ENCODE measurements at places on chromosomes 6 and 20.

DNA sequence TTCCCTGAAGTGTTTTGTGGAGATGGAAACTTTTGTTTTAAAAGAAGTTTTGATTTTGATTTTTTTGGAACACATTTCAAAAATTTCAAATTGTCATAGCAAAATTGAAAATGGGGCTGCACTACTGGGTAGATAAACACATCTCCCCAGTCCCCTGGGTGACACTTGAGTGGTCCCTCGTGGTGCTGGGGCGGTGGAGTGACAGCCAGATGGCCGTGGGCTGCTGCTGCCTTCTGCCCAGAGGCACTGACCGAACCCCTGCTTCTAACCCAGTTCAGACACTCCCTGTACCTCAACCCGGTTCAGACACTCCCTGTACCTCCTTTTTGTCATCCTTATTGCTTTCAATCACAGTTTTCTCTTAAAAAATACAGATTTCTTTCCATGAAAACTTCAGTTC lies 69.9 kb upstream of the SYNJ2 start:
- DNase-seq: no peak

DNA sequence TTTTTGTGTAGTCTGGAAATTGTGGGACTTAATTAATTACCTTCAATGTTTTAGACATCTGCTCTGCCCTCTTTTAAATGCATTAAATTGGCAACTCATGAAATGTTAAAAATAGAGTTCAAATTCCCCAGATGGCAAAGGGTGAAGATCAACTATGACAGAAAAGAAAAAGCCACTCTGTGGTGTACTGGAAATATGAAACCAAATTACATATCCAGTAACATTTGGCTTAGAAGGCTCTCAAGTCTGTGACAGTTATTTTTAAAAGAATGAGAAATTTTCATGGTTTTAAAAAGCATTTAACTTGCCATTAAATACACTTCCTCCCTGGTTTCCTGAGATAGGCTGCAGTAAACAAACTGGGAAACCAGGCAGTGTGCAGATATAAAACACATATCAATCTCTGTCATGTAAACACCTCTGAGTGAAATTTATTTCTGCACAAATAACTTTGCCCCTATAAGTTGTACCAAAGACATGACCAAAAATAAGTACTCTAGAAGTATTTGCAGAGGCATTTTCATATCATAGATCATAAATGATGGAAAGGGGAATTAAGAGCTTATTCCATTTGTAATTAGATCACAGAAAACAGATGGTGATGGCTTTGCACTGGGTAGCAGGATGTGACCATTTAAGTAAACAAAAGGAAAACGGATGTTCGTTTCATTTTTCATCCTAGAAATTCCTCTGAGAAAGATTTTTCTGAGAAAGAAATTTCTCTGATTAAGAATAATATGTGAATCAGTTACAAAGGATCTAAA lies 360.1 kb downstream of the SAMD5 start:
- DNase-seq: no peak

DNA sequence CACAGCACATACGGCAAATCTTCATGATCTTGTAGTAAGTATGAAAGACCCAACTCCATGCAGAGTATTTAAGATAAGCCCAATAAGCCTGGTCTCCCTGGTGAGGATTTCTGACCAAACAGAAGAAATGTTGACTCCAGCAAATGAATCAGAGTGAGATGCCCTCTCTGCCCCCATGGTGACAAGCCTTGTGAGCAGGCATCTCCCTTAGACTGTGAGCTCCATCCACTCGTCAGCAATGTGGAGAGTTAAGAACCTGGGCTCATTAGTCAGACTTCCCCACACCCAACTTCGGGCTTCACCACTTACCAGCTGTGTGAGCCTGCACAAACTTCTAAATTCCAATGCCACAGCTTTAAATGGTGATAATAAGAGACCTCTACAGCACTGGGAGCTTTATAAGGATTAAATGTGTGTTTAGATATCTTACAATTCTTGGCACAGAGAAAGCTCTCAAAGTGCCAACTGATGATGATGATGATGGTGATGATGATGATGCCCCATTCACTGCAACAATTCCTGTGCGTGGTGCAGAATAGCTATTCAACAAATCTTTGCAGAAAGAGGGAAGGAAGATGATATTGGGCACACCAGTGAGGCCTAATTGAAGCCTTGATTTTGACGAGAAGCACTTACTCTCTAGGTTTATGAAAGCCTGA lies 253.4 kb upstream of the TAB2 start:
- no peak for DNase-seq

DNA sequence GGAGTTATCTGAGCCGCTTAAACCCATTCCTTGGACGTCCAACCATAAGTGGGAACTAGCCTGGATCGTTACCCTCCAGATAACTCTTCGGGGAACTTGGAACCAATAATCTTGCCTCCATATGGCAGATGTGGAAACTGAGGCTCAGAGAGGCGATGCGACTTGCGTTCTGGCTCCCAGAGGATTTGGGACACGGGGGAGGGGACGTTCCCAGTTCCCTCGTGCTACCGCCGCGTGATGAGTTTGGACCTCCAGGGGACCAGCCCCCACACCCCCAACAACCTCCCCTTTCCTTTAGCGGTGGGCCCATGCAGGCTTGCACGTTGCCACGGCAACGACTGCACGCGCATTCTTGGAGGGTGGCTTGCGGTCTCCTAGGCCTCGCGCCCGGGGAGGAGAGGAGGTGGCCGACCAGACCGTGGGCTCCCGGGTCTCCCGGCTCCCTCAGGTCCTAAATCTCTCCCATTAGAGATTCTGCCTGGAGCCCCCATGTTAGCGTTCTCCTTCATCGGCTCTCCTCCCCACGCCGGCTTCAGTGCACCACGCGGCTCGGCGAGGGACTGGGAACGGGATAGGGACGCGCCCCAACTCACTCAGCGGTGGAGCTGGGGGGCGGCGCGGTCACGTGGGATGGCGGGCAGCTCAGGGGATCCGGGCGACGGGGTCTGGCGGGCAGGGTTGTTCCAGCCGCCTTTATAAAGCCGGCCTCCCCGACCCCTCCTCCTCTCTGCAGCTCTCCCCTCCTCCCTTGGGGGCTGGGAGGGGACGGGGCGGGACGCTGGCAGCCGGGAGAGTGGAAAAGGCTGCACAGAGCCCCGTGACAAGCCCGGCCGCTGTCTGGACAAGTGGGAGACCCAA lies at the start of gene PLTP:
Gene PLTP (minus strand): TSS at position 670 of the 858 bp plus-strand sequence. CDS start 703 bp downstream, outside the sequence.
- no peak for DNase-seq

DNA sequence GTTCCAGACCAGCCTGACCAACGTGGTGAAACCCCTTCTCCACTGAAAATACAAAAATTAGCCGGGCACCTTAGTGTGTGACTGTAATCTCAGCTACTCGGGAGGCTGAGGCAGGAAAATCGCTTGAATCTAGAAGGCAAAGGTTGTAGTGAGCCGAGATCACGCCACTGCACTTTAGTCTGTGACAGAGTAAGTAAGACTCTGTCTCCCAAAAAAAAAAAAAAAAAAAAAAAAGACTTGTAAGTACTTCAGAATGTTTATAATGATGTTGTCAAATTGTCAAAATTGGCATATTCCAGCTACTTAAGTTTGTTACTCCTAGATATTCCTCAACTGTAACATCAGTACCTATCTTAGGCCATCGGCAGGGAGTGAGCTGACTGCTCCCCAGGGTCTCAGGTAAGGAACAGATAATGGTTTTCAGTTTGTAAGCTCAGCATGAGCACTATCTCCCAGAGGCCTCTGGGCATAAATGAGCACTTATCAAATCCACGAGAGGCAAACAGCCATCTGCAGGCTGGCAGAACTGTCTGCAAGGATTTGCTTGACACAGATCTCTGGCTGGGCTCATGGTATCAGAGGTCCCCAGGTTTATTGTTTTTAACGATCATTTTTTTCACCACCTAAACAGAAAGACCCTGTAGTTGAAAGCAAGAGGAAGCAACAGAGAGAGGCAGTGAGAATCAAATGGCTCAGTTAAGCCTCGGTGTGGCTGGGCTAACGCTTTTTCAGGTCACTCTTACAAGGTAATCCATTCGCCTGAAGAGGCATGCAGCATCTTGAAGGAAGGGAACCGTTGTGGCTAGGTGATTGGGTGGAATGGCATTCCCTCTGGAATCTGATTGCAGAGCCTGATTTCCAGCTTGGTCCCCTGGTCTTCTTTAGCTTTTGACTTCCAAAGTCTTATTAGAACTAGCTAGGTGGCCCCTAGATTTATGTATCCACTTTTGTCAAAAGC lies 115.9 kb downstream of the LY86 start:
- no peak for DNase-seq

All from T1000 (cell line).